Upper lobe of right lung (tissue), 1 donor: ENCODE measurements at places on chromosomes 1 and 21. TPM values are rescaled to one million over a fixed set of nuclear protein-coding genes. Genes with fewer than 3 reads are reported as not detected.

TMPRSS15 gene
- not detected for total RNA-seq

GRCh38 chr1:148379697-148380096 lies 103.4 kb downstream of the PPIAL4G start:
- H3K4me3 ChIP-seq, result no peak overlapping the region
- H3K27ac ChIP-seq, result no peak overlapping the region
- DNase-seq, result no peak
- H3K36me3 ChIP-seq, result no peaks in the 10 kb centered on the region

DNA sequence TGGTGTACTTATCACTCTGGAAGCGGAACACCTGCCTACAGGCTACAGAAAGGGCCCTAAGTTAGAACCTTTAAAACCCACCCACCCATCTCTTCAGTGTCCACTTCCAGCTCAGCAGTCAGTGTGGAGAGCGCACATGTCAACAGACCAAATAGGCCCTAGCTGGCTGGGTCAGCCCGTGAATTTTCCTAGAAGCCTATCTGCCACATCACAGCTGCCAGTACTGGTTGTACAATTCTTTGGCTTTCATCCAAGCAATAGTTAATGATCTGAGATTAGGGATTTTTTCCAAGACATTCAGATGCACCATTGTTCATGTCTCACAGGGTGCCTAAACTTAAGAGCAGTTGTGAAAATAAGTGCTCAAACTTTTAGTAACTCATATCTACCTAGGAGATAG lies 197.1 kb downstream of the KCNK2 start:
- no peak overlapping the region for H3K27ac ChIP-seq
- no peaks in the 10 kb centered on the region for H3K36me3 ChIP-seq
- DNase-seq, result no peak

GRCh38 chr1:185400052-185400451 lies 83.0 kb upstream of the IVNS1ABP start:
- no peaks in the 10 kb centered on the region for H3K36me3 ChIP-seq
- no peak overlapping the region for H3K4me3 ChIP-seq
- no peaks in the 10 kb centered on the region for H3K27me3 ChIP-seq
- H3K4me1 ChIP-seq, result no peaks in the 10 kb centered on the region
- DNase-seq, result no peak
- H3K27ac ChIP-seq, result no peak overlapping the region

C1orf167 gene
- total RNA-seq, result 4.7 TPM

GRCh38 chr1:21090463-21090862 lies 86.2 kb downstream of the EIF4G3 start:
- H3K4me3 ChIP-seq, result no peak overlapping the region
- peaks cover 4% of the 10 kb centered on the region for H3K4me1 ChIP-seq
- no peaks in the 10 kb centered on the region for H3K27me3 ChIP-seq
- no peak overlapping the region for H3K27ac ChIP-seq
